ENCODE measurements at places on chromosomes 7 and 10.

GRCh38 chr7:134459981-134460380 is 1.1 kb upstream of the AKR1B1 start:
- DNase-seq: no peak

DNA sequence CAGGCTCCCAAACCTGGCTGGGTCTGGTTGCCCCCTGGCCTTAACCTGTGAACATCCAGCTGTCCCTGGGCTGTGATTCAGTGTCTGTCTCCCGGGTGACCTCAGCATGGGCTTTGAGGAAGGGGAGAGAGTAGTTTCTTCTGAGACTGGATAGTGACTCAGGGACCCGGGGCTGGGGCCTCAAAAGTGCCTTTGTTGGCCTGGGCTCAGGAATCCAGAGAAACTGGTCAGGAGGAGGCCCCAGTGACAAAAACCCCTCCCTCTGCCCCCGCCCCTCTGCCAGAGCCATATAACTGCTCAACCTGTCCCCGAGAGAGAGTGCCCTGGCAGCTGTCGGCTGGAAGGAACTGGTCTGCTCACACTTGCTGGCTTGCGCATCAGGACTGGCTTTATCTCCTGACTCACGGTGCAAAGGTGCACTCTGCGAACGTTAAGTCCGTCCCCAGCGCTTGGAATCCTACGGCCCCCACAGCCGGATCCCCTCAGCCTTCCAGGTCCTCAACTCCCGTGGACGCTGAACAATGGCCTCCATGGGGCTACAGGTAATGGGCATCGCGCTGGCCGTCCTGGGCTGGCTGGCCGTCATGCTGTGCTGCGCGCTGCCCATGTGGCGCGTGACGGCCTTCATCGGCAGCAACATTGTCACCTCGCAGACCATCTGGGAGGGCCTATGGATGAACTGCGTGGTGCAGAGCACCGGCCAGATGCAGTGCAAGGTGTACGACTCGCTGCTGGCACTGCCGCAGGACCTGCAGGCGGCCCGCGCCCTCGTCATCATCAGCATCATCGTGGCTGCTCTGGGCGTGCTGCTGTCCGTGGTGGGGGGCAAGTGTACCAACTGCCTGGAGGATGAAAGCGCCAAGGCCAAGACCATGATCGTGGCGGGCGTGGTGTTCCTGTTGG is at the start of gene CLDN4:
CLDN4 (plus strand) TSS at position 316 of the 903 bp plus-strand sequence; CDS start at position 522, 206 bp downstream.
- peak; percentile 47 for DNase-seq

DNA sequence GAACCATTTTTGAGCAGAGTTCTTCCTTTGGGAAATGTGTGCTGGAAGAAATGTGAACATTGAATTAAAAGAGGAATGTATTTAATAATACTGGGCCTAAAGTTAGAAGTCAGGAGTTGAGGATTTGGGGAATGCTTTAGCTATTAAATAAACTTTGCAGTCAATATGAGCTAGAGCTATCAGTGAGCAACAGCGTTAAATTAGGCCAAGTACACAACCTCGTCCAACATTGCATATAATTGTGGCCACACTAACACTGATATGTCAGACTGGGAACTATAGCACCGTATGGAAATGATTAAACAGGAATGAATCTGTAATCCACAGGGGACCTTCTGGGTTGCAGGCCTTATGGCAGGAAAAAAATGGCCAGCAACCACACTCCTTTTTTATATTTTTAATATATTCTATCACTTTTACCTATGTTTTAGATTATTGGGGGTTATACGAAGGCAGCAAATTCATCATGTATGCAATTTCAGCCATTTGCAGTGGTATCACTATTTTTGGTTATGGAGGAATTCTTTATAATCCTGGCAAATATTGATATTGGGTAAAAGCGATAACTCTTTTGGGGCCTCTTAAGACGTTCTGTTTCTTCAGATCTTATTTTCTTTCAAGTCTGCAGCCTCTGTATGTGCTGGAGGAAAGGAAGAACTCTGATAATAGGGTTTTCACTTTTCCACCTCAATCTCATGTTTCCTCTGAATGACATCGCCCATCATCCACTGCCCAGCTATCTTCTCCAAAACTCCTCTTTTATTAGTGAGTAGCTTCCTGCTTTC is 236.3 kb upstream of the PLXDC2 start:
- DNase-seq: no peak

DNA sequence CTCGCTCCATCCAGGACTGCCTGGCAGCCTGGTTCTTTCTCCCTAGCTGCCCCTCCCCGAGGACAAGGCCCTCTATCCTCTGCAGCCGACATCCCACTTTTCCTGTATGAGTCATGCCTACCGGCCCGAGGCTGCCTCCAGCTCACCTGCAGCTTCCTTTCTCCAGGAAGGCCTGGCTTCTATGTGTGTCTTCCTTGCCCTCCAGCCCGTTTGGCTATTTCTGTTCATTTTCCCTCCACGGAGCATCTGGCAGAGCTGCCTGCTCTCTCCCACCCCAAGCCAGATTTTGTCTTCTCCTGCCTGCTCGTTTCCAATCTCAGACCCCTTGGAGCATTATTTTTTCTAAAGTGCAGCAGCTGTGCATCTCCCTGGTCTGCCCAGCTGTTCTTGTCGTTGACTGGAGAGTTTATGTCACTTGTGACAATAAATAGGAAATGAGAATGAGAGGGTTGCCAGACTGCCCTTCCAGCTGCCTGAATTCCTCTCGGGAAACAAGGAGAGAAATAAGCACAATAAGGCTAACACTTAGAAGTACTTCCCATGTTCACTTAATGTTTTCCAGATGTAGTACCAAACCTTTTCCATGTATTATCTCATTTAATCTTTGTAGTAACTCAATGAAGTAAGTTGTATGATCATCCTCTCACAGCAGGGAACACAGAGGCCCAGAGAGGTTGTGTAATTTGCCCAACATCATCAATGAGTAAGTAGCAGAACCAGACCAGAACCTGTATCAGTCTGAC is 19.7 kb downstream of the UBTD1 start:
- peak; percentile 82 for DNase-seq

DNA sequence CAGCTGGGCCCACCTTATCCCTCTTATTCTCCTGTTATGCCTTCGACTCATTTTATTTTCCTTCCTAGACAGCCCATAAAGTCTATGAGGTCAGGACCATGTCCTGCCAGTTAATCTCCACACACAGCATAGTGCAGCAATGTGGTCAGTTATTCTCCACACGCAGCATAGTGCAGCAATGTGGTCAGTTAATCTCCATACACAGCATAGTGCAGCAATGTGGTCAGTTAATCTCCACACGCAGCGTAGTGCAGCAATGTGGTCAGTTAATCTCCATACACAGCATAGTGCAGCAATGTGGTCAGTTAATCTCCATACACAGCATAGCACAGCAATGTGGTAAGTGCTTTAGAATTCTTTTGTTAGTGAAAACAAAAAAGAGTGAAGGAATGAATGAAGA is 77.8 kb downstream of the TEX36 start:
- peak; percentile 30 for DNase-seq

DNA sequence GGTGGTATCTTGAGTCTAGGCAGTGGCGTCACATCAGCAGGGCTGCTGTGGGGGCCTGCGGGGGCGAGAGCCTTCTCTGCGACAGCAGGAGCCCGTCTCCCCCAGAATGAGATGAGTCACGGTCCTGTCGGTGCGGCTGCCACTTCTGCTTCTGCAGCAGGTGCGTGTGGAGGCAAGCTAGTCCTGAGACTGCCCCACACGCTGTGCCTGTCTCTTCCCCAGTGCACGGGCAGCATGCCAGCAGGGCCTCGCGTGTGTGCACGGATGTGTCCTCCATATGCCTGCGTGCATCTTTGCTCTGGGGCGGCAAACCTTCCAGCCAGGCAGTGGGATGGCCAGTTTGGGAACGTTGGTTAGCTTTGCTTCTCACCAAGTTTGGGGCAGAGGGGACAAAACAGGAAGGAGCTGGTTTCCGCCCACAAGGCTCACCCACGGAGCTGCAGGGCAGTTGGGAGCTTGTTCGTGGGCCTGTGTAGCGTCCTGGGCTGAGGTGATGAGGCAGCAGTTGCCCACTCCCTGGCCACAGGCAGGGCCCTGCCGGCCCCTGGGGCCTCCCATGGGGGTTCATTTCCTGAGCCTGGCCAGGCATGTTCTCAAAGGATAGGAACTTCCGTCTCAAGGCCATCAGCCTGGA is 60.8 kb upstream of the PPIF start:
- peak; percentile 65 for DNase-seq

DNA sequence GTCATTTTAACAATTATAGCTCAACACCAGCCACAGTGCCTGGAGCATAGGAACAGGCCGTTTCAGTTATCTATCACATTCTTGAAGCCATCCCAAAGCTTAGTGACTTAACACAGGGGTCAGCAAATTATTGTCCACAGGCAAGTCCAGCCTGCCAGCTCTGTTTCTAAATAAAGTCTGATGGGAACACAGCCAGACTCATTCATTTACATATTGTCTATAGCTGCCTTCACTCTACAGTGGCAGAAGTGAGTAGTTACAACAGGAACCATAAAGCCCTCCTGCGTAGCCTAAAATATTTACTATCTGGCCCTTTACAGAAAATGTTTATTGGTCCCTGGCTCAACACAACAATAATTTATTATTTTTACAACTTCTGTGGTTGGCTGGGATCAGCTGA is 407.5 kb upstream of the AUTS2 start:
- no peak for DNase-seq

DNA sequence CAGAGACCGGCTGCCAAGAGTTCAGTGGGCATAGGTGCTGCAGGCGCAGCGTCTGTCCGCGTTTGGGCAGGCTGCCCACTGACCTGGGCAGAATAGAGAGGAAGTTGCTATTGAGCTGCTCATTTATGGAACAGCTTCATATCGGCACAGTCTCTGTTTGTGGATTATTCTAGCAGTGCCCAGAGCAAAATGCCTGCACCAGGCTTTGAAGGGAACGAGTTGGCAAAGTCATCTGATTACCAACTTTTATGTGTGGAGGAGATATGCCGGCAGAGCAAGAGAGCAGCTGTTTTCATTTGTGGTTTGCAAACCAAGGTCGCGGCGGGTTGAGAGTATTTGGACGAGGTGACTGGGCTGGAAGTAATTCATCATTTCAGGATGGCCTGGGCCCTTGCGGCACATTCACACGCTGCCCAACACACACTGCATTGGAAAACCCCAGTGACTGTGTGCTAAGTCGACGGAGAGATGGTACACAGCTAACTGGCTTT is 228.5 kb downstream of the TCERG1L start:
- DNase-seq: peak; percentile 9

DNA sequence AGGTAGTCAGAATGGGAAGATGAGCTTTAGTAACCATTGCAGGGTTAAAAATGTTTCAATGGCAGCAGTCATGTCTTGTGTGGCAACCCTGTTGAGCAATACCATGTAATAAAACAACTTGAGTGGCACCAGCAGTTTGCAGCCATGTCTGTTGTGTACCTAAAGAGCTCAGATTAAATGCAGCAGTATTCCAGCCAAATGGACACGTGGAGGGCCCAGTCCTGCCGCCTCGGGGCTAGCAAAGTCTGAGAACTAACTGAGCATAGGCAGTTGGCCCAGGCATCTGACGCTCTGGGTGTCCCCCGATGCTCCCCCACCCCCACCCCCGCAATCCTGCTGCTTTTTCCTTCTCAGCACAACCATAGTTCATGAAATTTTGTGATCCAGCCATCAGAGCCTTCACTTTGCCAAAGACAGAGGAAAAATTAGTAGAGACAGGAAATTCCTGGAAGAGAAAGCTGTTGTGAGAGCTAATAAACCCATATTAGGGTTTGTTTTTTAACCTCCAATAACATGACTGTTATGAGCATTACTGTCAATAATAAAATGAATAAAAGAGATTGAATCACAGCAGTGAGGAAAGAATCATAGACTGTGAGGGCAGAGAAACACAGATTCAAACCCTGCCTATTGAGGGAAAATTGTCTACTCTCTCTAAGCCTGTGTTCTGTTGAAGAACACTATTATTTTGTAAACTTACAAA is 220.6 kb upstream of the RHOBTB1 start:
- no peak for DNase-seq

DNA sequence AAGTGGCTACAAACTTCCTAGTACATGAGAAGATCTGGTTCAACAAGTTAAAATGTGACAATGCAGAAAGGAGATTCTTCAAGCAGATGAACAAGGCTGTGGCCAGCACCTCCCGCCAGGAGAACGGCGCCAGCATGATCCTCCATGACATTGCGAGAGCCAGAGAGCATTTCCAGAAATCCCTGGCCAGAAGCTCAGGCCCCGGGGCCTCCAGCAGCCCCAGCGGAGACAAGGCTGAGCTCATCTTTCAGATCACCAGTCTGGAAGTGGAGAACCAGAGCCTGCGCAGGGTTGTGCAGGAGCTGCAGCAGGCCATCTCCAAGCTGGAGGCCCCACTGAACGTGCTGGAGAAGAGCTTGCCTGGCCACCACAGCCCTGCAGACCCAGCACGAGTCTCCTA is 40.1 kb upstream of the ZNF273 start:
- DNase-seq: no peak

DNA sequence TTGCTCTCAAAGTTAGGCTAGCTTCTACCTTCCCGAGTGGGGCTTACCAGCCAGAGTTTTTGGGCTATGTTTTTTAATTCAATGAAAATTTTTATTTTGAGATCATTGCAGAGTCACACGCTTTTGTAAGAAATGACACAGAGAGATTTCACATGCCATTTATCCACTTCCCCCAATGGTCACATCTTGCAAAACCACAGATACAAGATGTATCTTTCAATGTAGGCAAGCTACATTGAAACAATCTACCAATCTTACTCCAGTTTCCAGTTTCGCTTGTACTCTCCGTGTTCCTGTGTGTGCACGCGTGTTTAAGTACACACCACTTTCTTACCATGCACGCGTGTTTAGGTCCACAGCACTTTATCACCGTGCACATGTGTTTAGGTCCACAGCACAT is 89.4 kb upstream of the LEP start:
- DNase-seq: no peak

DNA sequence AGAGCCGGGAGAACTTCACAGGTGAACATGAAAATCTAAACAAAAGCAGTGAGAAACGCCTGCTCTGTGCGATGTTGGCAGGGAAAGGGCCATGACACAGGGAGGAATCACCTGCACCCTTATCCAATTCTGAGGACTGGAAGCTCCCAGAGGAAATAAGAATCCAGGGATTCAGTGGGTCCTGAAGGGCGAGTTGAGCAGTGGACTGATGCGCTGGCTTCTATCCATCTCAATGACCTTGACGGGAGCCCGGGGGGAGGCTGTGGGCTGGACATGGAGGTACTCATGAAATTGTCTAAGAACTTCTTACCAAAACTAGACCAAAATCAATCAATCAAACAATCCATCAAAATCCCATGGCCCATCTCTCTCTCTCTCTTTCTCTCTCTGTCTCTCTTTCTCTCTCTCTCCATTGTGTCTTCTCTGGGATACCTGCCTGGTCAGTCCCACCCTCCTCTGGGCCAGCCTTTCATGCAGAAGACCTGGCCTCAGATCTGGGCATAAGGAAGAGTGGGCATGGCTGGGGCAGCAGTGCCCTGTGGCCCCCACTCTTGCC is 7.2 kb downstream of the CPXM2 start:
- no peak for DNase-seq

DNA sequence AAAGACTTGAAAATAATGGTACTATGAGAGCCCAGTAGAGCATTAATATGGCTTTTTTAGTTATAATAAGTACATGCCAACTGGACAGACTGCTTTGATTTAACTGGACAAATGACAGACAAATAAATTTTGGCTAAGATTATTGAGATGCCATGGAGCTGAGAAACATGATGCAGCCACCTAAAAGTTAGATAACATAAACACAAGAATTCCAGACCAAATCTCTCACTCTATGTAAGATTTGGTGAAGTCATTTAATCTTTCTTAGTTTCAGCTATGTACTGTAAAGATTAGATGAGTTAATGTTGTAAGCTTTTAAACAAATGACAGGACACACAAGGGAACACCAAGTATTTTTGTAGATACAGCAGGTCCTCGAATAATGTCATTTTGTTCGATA is 118.2 kb downstream of the CACNA2D1 start:
- DNase-seq: no peak
